Activated naive CD8-positive, alpha-beta T cell treated with anti-CD3 and anti-CD28 coated beads, Interleukin-2, amount 10 ng/mL, durations not matched to agents 7 days and 5 days (primary cell): ENCODE measurements at places on chromosomes 4 and X.

DNA sequence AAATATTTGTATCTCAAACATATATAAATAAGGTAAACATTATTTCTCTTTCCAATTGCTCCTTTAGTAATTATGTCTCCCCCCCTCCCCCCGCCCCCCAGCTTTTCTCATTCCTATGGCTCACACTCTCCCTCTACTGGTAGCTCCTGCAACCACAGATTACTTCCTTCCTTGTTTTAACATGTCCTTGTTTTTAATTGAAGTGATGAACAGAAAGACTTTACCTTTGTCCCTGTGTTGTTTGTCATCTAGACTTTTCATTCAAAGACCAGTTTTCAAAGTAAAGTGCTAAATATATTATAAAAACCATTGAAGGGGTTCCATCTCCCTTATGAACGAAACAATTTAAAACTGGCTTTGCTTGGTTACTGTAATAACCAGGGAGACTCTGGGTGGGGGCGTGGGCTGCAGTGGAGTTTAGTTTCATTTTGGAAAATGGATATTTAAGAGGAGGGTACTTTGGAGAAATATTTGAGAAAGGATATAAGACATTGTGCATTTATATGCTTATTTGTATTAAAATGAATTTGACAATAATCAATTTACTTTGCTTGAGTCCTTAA, 352.9 kb downstream of the RAPGEF2 start:
- no peak for DNase-seq

GRCh38 chr4:5884796-5885195, 8.1 kb downstream of the CRMP1 start:
- DNase-seq = no peak

GRCh38 chr4:44016570-44017421, 431.8 kb downstream of the KCTD8 start:
- DNase-seq = no peak

- no peak for DNase-seq
Measured at GRCh38 chr4:17968721-17969120, 52.8 kb downstream of the LCORL start.

DNA sequence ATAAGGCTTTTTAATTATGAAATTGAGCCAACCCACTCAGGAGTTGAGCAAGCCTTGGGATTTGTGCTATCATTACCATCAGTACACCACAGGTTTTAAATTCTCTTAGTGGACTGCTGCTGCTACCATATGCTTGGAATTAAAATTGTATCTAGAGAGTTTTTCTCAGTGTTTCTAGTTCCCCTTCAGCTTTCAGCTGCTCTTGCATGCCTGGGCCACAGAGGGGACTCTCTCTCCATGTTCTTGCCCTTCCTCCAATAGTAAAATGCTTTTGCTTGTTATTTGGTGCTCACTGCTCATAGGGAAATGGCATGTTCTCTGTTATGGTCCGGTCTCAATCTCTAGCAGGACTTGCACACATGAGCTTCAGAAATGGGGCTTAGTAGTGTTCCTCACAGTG, 101.9 kb downstream of the IGSF1 start:
- DNase-seq = no peak

DNA sequence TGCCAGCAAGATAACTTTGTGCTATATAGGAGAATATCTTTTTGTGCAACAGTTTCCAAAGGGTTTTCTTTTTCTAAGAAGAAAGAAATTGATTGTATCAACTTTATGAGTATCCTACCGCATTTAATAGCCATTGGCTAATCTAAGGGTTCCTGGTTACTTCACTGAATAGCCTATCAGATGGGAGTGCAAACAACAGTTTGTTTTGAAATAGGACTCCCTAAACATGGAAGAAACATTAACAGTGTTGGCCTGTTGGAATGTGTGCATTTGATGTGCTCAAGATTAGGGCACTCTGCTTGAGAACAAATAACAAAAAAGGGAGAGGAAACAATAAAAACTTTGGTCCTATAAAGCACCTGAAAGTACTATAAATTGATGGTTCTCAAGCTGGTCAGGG, 29.1 kb downstream of the NPNT start:
- no peak for DNase-seq

GRCh38 chrX:7131621-7132020, 15.9 kb upstream of the STS start:
- no peak for DNase-seq

DNA sequence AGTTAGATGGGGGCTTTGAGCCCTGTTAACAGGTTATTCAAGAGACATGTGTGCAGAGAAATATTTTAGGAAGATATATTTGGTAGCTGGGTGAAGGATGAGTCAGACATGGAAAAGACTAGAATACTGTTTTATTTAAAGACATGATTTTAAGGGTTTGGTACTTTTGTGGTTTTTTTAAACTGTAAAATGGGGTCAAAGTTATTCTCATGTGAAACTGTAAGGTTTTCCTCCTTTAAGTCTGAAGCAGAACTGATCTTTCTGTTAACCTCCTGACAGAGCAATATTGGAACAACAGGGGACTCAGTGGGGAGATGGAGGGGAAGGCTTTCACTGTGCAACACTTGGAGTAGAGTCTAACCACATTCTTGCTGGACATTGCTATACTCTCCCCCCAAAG, 112.4 kb upstream of the LSM6 start:
- no peak for DNase-seq

GRCh38 chrX:136920001-136920400, 39.5 kb upstream of the RBMX start:
- no peak for DNase-seq

DNA sequence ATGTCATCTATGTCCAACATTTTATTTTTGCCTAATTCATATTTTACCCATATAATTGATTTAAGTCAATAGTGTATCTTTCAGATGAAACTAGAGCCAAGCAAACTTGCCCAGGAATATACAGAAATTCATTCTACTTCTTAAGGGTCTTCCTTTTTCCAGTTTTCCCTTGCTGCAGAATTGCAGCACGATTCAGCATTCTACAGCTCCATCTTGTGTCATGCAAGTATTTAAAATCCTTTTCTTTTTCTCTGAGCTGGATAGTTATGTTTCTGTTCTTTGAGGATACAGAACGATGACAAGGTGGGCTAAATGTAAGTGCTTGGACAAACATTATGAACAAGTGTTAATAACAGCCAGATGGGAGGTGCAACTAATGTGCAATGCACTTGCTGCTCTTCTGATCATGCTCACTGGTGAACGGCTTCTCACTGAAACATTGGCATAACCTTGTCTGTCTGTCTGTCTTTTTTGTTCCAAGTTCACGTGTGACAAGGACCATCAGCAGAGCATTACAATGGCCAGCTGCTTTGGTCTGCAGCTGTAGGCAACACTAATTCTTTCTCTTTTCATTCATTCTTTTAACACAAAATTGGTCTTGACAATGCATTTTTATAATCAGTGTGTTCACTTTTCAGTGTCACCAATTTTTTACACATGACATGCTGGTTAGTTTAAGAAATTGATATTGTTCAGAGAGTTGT, 1821.7 kb downstream of the ARAP2 start:
- DNase-seq = no peak

DNA sequence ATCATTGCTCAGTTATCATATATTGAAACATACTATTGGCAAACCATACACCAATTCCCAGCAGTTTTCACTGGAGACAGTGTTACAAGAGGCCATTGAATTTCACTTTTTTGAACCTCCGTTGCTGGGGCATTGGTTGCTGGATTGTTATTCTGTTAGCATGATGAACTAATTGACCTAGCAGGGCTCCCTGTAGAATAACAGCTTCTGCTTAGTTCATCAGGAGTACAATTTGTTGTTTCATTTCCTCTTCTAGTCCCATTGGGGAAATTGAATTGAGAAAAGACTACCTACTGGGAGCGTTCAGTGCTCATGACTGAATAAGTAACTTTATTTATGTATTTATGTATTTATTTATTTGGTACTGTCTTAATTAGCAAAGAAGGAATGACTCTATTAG, 151.6 kb downstream of the SLIT2 start:
- no peak for DNase-seq

DNA sequence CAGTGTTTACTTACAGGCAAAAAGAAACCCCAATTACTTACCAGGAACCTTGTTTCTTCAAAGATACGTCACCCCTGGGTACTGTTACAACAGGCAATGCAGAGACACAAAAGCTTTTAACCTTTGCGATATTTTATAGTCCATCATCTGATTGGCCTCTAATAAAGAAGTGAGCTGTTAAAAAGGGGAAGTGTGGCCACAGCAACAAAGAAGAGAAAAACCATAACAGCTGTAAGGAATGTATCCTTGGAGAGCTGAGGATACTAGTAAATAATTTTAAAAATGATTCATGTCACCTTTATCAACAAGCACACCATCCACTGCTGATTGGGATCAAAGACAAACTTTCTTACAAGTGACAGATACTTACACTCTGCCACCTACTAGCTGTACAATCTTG, 14.1 kb downstream of the GABRA4 start:
- DNase-seq = no peak

DNA sequence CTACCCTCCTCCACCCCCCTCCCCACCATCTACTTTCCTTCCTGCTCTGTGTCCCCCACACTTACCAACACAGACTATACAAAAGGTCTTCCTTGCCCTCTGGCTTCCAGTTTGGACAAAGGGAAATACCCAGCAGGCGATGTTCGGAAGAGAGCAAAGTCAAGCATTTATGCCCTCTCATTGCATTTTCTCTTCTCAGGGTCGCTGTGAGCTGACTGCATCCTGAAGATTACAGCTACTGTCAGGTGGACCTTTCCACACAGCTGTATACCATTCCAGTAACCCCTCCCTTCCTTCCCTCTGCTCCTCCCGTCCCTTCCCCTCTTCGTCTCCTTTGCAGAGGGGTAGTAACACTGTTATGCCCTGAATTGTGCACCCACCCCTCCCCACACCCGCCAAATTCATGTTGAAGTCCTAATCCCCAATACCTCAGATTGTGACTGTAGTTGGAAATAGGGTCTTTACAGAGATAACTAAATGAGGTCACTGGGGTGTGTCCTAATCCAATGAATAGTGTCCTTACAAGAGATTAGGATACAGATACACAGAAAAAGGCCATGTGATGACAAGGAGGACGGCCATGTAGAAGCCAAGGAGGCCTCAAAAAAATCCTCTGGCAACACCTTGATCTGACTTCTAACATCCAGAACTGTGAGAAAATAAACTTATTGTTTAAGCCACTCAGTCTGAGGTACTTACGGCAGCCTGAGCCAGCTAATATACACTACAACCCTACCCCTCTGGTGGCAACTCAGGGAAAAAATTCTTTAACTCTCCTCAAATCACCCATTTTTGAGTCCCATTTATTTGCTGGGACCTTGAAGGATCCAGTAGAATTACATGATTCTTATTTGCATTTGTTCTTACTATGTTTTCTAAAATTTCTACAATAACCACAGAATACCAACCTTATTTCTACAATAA, 11.7 kb downstream of the MORF4L2 start:
- DNase-seq = no peak

GRCh38 chr4:112199041-112199440, 32.5 kb upstream of the AP1AR start:
- no peak for DNase-seq

GRCh38 chr4:162499478-162499877, 335.7 kb upstream of the FSTL5 start:
- no peak for DNase-seq

GRCh38 chr4:187865914-187866313, 129.7 kb upstream of the ZFP42 start:
- no peak for DNase-seq

- DNase-seq = no peak
Measured at GRCh38 chrX:105635794-105636193, 186.5 kb upstream of the NRK start.

- no peak for DNase-seq
Measured at GRCh38 chr4:68401231-68401630, 46.0 kb upstream of the TMPRSS11E start.

- DNase-seq = no peak
Measured at GRCh38 chrX:70001708-70002341, 47.9 kb downstream of the AWAT2 start.

GRCh38 chr4:134117392-134118183, 84.0 kb downstream of the PABPC4L start:
- no peak for DNase-seq

DNA sequence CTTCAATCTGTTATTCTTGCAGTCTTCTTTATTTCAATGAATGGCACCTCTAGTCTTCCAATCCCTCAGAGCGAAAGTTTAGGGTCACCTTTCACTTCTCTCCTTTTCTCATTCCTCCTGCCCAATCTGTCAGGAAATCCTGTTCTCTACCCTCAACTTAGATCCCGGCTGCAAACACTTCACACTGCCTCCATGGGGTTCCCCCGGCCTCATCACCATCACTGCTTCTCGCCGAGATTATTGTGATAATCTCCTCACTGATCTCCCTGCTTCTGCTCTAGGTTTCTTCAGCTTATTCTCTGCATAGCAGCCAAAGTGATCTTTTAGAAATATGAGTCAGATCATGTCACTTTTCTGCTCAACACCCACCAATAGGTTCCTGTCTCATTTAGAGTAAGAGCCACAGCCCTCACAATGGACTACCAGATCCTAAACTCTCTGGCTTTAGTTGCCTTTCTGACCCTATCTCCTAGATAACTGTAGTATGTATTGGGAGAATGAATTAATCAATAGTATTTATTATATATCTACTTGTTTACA, 43.6 kb upstream of the TBC1D9 start:
- no peak for DNase-seq

DNA sequence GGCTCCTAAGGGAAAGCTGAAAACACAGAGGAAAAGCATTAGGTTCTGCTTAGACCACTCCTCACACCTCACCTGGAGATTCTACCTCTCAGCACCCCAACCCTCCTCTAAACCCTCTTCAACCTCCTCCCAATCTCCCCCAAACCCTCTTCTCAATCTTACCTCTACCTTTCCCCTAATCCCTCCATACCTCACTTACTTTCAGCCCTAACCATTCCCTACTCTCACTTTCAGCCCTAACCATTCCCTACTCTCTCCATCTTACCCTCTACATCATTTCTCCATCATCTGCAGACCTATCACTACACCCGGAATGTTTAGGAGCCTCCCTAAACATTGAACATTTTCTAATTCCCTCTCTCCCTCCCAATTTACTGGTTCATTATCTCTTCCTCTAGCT, 3.5 kb downstream of the RTL3 start:
- no peak for DNase-seq

DNA sequence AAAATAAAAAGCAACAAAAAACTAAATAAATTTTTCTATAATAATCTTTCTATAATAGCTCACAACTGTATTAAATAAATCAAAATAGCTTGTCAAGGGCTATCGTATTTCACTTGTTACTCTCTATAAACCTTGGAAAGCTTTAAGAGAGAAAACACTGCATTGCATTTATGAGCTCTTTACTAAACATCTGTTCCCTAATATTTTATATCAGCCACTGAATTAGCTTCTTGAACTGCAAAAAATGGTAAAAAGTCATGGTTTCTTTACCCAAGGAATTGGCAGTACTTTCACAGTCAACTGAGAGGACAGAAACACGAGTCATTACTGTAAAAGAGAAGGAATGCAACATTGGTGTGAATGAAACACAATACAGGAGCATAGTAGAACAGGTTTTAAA, 671.2 kb downstream of the PCDH18 start:
- DNase-seq = no peak

DNA sequence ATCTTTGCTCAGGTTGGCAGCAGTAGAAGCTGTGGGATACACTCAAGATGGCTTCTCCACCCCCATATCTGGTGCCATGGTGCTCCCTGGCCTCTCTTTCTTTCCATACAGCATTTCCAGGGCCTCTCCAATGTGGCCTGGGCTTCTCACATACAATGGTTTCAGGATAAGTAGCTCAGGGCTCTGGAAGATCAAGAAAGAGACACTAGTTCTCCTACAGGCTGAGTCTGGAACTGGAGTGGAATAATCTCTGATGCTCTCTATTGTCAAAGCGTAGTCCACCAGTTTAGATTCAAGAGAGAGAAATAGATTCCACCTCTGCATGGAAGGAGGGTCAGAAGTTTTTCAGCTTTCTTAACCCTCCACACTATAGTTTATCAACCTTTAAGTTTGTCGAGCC, 138.2 kb upstream of the AADAT start:
- DNase-seq = no peak
